ENCODE measurements at places on chromosomes 3 and 15.

- no peak for DNase-seq
Observed at GRCh38 chr3:123046262-123047061, 18.9 kb upstream of the SEMA5B start.

DNA sequence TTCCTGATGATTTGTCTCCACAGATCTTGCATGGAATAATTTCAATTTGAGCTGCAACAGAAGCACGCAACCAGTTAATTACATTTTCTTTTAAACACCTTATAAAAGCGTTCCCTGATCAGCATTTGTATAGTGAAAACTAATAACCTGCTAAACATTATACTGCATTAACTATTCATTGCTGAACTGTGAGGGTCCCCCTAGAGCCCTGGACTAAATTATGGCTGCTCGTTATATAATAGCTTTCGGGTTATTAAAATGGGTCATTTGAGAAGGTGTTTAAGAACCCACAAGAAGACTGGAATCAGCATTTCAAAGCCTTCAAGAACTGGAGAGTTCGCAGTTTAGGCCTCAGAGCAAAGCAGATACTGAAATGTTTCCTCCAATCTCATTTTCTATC is 52.9 kb upstream of the ICE2 start:
- DNase-seq = no peak

GRCh38 chr3:123336001-123336400 is 112.9 kb downstream of the ADCY5 start:
- DNase-seq = no peak

- no peak for DNase-seq
Observed at GRCh38 chr15:67556976-67557570, 14.6 kb downstream of the MAP2K5 start.

DNA sequence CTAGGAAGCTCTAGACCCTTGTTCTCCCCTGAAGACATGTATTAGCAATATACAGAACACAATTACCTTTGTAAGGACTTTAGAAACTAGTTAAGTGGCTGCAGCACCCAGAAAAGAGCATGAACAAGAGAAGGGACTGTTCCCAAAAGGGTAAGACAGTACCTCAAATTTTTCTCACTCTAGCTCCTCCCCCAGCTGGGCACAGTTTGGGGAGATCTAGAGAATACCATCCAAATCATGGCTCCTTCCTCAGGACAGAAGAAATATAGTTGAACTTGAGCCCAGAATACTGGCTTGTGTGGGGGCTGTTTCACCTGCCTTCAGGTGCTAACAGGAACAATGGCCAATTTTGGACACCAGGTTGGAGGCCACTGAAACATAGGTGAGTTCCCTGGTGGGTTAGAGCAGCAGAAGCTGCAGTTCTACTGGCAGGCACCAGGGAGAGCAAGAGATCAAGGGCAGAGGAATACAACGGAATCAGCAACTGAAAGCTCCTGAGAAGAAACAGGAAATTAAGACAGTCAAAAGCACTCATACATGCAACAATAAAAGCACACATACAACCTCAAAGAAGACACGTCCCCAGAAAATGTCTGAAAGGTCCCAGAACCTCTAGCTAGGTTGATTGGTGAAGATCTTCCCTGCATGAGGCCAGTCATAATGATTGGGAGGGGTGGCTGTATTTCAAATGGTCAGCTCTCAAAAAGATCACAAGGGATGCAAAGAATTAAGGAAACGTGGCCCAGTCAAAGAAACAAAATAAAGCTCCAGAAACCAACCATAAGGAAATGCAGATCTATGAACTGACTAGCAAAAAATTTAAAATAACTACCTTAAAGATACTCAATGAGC is 104.9 kb upstream of the ASB14 start:
- DNase-seq = peak; percentile 88

Measured in Kasumi-1 (cell line).